OCI-M1 (cell line): ENCODE measurements at places on chromosomes 5 and 9.
A peak's percentile ranks its signal among the peaks of the same experiment; 100 is the strongest.

DNA sequence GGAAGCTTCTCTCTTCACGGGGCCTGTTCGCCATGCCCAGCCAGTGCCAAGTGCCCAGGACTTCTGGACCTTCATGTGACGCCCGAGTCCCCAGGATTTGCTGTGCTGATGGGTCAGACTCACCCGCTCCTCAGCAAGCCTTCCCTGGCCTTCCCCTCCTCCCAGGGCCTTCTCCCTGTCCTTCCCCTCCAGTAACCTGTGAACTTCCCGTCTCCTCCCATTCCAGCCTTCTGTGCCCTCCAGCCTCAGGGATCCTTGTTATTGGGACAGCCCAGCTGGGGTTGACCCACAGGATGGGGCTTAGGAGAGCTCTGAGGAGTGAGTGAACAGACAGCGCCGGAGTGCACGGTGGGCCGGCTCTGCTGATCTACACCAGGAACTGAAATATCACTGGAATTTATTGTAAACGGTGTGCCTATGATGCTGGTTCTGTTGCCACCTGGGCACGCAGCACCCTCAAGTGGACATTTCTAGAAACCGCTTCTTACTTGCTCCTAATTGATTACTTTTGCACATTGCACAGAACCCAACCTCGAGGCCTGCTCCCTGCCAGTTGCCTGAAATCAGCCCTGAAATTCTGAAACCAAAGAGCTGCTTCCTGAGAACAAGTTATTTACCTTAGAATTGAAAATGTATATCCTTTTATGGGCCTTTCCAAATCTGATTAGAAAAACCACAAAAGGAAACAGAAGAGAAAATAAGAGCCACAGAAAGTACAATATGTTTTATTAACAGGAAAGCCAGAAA lies 1.5 kb downstream of the SPAAR start:
- DNase-seq: peak; percentile 79

DNA sequence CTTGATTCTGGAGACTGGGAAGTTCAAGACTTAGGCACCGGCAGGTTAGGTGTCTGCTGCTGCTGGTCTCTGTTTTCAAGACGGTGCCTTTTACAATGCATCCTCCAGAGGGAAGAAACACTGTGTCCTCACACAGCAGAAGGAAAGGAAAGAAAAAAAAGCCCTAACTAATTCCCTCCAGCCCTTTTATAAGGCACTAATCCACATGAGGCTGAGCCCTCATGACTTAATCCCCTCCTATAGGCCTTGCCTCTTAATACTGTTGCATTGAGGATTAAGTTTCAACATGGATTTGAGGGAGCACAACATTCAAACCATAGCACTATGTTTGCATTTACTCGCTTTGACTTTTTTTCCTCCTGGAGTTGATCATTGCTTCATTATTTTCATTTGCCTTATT lies 585.9 kb downstream of the TLR4 start:
- DNase-seq: no peak

DNA sequence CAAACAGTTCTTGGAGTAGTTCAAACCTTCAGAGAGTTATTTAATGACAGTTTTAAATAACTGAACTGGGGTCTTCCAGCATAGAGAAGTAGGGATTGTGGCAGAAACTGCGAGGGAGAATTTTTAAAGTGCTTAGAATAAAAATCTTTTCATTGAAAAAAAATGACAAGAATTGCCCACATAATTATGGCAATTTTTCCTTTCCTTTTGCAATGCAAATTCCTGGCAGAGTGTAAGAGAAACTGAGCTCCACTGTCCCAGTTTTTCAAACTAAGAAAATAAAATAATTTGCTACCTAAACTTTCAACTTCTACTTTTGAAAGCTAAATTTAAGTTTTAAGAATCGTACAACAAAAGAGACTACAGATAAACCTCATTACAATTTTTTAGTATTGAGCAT lies 2.3 kb upstream of the PTGER4 start:
- no peak for DNase-seq

DNA sequence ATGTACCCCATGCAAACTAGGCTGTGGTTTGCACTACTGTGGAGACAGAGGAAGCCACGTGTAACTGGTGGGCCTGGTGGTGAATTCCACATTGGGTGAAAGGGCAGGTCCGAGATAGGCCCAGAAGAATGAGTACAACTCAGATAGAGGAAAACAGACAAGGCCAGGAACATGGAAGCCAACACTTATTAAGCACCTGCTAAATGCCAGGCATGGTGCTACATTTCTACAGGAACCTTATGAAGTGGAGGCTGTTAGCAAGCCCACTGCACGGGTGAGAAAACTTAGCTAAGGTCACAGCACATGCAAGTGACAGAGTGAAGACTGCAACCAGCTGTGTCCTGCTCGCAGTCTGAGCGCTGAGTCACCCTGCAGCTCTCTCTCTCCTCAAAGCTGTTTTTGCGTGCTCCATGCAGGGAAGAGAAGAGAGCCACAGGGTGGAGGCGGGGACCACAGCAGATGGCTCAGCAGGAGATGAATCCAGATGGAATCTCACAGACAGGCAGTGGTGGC lies 65.5 kb upstream of the SPTLC1 start:
- DNase-seq: peak; percentile 7

DNA sequence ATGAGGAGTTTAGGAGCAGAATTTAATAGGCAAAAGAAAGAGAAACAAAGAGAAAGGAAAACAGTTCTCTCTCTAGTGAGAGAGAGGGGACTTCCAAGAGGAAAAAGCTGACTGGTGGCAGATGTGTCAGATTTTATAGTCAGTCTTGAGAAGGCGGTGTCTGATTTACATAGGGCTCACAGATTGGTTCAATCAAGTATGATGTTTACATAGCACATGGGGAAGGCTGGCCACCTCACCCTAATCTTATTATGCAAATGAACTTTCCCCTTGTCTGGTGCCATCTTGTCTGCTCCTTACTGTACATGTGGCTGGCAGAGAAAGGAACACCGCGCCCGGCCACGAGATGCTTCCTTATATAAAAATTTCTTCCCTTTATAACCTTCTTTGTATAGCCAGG lies 24.7 kb downstream of the UNC13B start:
- DNase-seq: no peak

DNA sequence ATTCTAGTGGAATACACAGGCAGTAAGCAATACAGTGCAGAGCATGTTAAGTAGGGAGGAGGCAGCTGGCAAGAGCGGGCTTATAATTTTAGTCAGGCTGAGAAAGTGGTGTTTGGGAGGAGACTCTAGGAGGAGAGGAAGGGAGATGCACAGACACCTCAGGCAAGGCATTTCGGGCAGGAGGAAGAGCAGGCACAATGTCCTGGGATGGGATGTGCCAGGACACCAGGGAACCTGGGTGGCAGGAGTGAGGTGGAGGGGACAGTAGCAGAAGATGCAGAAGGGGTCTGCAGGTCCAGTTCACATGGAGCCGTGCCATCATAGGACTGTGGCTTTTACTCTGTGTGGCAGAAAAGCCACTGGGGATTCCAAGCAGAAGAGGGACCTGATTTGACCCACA lies 143.7 kb upstream of the FSTL4 start:
- no peak for DNase-seq

- DNase-seq: no peak
Measured at GRCh38 chr5:17730421-17730820, 96.2 kb downstream of the TAF11L14 start.

DNA sequence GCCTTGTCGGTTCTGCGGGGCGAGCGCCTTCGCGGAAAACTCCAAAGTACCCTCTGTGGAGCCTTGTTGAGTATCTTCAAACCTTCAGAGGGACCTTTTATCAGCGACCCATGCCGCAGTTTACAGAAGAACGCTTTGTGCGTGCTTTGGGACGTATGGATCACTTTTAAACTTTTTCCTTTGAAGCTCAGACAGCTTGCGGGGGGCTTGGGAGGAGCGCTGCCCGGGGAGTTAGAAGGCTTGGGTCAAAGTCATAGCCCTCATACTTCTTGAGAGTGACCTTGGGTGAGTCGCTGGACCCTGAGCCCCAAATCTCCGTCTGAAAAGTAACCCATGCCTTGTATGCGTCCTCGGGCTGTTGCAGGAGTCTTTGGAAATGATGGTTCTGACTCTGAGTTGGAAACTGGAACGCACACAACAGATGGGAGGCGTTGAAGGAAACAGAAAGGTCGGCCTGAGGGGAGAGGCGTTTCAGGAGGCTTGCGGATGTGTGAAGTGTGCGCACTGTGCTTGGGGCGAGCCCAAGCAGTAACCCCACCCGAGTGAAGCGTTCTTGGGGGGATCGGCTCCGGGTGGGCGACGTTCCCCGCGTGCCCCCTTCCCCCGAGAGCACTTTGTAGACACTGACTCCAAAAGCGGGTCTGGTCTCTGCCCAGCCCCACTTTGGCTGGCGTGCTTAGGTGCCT lies 661 bp upstream of the SLC25A51 start:
- DNase-seq: no peak

- DNase-seq: no peak
Measured at GRCh38 chr5:77418162-77418561, 74.0 kb downstream of the WDR41 start.

DNA sequence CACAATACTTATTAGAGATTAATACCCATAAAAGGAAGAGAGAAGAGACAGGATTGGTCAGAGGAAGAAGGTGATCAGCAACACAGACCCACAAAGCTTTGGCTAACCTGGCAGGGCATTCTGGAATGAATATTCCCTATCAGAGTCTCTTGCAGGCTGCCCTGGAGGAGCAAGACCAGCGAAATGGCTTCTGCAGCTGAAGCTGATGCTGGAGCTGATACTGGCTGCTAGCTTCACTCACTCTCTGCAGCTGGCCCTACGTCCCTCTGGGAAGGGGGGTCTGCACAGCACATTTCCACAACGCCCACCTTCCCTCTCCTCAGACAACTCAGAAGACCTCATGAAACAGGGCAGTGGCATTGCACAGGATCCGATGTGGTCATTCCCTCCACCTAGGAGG lies 169.9 kb upstream of the EFNA5 start:
- DNase-seq: no peak

DNA sequence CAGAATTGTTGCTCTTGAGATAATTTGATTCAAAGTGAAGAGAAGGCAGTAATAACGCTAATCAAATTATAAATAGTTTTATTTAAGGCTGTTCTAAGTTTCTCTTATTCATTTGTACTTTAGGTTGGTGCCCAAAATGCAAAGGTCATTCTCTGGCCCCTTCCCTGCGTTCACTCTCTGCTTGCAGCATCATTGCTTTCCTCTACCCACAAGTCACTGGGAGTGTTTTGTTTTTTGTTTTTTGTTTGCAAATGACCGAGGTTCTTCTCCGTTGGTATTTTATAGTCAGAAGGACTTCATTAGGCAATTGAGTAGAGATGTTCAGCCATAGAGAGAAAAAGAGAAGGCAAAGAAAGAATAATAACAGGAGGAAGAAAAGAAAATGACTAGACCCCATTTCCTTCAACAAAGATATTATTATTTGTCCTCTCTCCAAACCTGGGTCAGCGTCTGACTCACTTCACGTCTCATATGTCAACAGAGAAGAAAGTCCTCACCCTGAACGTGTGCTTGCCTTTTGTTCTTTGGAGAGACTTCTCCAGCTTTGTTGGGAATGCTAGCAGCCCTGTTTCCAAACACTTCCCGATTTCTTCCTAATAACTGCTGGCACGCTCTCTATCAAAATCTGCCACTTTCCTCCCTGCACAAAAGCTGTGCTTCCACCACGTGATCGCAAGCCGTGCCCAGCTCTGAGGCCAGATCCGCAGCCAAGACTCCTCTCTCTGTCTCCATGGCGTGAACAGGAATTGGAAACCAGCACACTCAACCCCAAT lies 119.8 kb downstream of the EBF1 start:
- DNase-seq: no peak

- DNase-seq: no peak
Measured at GRCh38 chr5:40556811-40557210, 122.9 kb upstream of the PTGER4 start.

- DNase-seq: no peak
Measured at GRCh38 chr5:35171078-35171477, 59.2 kb downstream of the PRLR start.

DNA sequence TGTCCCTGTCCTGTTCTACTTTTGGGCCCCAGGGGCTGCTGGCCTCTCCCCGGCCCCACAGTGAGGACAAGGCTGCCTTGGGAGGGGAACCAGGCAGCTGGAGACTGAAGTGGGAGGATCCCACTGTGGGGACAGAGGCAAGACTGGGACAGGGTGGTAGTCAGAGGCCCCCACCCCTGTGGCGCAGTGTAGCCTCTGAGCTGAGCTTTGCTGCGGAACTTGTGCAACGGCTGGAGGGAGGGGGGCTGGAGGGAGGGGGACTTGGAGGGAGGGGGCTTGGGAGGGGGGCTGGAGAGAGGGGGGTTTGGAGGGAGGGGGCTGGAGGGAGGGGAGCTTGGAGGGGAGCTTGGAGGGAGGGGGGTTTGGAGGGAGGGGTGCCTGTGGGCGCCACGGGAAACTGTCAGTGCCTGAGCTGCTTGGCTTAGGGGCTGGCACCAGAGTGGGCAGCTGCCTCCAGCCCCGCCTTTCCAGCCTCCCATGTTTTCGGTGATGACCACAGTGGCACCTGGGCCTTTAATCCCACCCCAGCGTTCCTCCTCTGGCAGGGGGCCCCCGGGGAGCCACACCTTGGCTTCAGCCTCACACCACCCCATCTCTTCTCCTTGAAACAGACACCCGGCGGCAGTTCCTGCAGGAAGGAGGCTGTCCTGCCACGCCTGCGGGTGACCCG lies 2.3 kb upstream of the FUT7 start:
- DNase-seq: no peak

DNA sequence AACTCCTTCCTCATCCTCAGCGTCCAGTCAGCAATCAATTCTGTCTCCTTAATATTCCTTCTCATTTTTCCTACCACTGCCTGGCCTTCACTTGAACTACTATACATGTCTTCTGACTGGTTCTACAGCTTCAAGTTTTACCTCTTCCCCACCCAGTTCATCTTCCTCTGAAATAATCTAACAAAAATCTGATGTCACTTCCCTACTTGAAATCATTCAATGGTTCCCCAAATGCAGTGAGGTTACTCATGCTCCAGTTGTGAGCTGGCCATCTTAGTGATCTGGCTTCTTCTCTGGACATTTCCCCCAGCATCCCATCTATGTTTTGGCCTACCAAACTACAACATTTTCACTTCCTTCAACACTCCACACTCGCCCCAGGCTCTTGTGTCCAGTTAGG lies 14.9 kb upstream of the TMEM267 start:
- DNase-seq: no peak

DNA sequence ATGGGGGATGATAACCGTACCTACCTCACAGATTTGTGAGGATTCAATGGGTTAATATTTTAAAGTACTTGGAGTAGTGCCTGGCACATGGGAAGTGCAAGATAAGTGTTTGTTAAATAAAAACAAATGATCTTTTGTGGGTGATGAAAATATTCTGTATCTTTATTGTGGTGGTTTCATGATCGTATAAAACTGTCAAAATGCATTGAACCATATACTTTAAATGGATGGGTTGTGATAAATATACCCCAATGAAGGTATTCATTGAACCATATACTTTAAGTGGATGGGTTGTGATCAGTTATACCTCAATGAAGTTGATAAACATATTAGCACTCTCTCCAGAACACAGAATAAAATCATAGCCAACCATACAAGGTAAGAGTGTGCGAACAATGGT lies 234.5 kb downstream of the CRB2 start:
- DNase-seq: no peak

- DNase-seq: peak; percentile 72
Measured at GRCh38 chr9:34171753-34172535, 6.9 kb upstream of the UBAP1 start.

DNA sequence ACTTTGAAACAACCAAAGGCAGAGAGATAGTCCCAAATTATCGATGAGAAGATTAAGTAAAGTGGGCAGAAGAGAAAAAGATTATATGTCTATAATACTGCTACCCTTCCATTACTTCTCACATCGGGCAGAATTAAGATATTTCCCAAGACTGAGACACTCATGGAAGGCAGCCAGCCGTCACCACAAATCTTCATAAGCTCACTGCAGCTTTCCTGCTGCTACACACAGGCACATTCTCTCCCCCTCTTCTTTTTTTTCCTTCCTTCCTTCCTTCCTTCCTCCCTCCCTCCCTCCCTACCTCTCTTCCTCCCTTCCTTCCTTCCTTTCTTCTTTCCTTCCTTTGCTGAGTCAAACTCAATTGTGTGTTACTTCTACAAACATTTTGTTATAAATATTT lies 58.7 kb upstream of the SPATA31C2 start:
- no peak for DNase-seq
